ENCODE measurements at places on chromosomes 11 and 22. TPM values are rescaled to one million over a fixed set of nuclear protein-coding genes. Genes with fewer than 3 reads are reported as not detected.

EMID1 gene
- polyA plus RNA-seq = 111 TPM

MCHR1 gene
- 0.42 TPM for polyA plus RNA-seq

MRPL17 gene
- polyA plus RNA-seq = 68.0 TPM

MS4A6E gene
- polyA plus RNA-seq = not detected

SEPTIN5 gene
- 27.2 TPM for polyA plus RNA-seq

NCAPH2 gene
- 57.4 TPM for polyA plus RNA-seq

DNA sequence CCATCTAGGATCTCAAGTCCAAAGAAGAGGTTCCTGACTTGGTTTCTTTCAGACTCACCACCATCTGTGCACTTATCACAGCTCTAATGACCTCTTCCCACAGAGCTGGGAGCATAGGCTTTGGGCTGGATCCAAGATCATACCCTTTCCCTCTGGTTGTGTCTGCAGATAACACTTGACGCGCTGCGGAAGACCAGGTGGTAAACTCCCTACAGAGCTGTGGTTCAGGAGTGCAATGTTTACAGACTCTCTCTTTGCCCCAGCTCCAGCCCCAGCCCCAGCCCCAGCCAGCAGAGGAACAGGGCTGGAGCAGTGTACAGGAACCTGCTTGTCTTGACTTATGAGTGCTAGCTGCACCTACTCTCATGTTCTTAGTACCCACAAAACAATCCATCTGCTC lies 274.4 kb upstream of the SYN3 start:
- DNase-seq = no peak

GRCh38 chr11:2202071-2202899 lies 30.7 kb upstream of the TH start:
- DNase-seq = peak; percentile 70

DNA sequence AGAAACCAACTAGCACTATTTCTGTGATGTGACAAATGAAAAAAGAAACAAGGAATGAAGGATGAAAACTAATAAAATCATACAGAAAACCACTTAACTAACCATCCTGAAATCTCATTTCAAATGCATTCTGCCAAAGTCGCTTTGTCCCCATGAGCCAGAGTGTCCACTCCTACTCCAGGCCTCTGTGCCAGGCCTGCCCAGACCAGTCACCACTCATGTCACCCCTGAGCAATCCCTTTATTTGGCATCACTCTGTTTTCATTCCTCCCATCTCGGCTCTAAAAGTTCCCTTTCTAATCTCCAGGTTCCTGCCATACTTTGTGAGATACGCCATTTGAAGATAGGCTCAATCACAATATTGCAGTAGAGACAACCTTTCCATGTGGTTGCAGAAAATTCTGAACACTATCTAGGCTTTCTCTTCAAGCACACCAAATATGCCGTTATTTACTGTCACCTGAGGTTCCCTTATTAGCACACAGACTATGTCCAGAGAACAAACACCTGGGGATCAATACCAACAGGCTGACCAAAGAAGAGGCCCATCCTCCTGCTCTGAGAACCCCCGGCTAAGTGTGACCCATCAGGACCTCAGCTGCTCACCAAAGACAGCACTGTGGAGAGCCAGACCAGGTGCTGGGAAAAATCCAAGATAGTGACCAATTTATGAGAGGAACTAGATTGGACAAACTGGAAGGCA lies 202.4 kb downstream of the LARGE1 start:
- no peak for DNase-seq

DNA sequence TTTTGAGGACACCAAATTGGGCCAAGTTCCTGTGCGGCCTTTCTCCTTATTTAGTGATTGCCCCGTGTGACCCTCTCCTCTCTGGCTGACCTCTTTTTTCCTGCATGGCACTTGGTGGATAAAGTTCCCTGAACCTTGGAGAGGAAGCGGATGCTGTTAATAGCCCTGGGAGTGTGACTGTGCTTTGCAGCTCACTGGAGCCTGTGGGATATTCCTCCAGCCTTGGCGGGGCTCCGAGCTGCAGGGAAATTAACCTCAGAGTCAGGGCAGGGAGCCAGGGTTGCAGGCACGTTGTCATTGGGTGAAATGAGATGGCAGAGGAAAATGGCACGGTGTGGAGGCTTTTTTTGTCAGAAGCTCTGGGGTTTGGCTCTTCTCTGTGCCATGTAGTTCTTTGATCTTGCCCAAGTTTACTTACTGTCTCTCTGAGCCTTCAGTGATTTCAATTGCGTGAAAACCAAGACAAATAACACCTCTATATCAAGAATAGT lies 965 bp downstream of the OR9Q1 start:
- DNase-seq = peak; percentile 40

DNA sequence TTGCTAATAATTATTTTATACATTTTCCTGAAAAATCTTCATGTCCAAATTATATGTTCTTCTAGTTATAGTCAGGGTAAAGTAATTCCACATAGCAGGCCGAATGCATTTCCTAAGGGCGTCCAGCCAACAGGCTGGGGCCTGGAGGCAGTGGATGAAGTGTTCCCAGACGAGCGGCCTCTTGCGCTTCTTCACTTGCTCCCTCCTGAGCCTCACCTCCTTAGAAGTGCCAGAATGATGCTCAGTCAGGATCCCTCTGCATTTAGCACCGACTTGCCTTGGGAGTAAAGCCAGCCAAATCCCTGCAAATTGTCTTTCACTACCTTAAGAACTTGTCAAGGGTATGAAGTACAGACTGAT lies 1.5 kb downstream of the OLFML1 start:
- no peak for DNase-seq

GRCh38 chr11:15688351-15688792 lies 573.6 kb downstream of the INSC start:
- no peak for DNase-seq

DNA sequence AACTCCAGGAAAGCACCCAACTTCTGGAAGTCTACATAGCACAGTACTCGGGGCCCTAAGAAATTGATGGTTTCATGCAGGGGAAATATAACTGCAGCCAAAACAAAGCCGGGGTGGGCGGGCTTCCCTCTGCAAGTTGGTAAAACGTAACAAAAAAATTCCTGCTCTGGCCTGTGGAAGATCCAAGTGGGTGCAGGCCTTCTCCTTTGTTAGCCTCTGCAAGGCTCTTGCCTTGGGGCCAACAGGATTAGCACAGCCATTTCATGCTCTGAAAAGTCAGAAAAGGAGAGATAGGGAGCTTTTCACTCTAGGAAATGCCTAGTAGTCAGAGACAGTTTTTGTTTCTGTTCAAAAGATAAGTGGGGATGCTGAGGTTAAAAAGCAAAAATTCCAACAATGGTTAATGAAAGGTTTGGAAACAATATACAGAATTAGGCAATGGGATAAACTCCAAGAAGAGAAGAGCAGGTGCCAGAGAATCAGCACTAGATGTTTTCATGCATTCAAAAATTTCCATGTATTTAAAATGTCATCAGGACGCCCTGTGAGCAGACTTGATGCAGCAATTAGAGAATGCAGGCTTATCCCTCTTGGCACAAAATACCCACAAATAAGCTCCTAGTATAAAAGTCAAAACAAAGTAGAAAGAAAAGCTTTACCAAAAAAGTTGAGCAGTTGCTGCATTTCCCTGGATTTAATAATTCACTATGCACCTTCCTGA lies 72.3 kb upstream of the CHRM4 start:
- DNase-seq = no peak

DNA sequence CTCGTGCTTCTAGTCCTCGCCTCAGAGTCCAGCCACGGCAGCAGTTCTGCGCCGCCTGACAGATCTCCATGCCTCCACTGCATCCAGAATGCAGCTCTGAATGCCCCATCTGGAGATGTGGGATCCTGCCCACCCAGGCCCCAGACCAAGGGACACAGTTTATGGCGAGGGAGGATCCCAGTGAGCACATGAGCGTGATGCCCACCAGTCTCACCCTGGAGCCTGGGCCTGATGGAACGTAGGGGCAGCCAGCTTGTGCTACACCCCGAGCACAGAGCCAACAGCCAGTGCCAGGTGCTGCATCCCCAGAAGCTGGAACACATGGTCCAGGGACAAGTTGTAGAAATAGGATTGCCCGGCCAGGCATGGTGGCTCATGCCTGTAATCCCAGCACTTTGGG lies 10.4 kb downstream of the IGLL1 start:
- DNase-seq = no peak

GRCh38 chr22:22933100-22933806 lies 45.6 kb downstream of the IGLL5 start:
- no peak for DNase-seq

DNA sequence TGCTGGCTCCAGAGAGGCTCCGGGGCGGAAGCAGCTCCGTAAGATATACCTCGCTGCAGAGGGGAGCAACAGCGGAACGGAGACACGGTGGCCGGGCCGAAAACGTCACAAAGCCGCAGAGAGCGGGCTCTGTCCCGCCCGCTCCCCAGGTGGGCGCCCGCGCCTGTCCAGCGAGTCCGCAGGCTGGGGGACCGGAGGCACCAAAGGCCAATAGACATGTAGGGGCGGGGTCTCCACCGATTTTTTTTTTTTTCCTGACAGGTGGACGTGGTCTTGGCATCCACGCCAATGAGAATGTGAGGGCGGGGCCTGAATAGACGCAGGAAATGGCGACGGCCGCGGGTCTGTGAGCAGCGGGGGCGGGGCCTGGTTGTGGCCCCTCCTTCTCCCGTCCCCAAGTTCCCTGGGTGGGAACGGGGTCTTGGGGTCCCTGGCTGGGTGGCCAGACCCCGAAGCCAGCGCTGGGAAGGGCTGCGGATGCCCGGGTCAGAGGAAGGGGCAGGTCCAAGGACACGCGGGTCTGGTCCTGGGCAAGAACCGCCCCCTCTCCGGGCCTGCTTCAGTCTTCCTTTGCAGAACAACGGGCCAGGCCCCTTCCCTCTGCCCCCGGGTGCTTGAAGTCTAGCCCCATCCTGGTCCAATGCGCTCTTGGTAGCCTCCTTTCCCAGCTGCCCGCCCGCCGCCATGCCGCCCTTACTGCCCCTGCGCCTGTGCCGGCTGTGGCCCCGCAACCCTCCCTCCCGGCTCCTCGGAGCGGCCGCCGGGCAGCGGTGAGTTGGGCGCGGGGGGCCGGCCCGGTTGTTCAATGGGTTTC lies at the start of gene DNAJC4:
DNAJC4 (plus strand) TSS at position 378 of the 814 bp plus-strand sequence; CDS start at position 685, 307 bp downstream.
- peak; percentile 96 for DNase-seq

- no peak for DNase-seq
Observed at GRCh38 chr11:16091862-16092261, 264.5 kb downstream of the SOX6 start.
